MCF 10A (cell line): ENCODE measurements at places on chromosomes 13 and 19.

- DNase-seq: no peak
Observed at GRCh38 chr19:11101057-11101456, 11.8 kb downstream of the LDLR start.

DNA sequence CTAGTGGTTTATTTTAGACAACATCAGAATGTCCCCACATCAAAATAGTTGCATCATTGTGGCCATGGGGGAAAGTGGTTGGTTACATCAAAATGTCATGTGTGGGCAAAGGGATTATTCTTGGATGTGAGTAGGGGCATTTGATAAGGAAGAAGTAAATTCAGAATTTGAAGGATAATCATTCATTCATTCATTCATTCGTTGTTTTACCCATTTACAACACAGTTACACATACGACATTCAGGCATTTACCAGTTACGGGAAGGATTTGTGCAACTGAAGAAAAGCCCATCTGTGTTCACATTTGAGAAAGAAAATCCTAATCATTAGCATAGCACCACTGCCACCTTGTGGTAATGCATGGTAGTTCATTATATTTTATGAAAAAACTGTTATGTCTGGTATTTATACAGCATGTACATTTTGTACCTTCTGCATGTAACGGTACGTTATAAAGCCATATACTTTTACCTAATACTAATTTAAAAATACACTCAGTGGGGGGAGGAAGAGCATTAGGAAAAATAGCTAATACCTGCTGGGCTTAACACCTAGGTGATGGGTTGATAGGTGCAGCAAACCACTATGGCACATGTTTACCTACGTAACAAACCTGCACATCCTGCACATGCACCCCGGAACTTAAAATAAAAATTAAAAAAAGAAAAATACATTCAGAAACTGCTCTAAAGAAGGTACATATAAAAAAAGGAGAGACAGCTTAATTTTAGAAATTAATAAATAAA, 62.1 kb downstream of the DGKH start:
- peak; percentile 82 for DNase-seq

GRCh38 chr13:20411638-20412342, 113.9 kb downstream of the CRYL1 start:
- DNase-seq: no peak

- DNase-seq: no peak
Observed at GRCh38 chr13:40765602-40766001, 5.4 kb downstream of the MRPS31 start.

- no peak for DNase-seq
Observed at GRCh38 chr13:97114651-97115050, 107.5 kb upstream of the MBNL2 start.

GRCh38 chr19:2166741-2167738, 3.3 kb downstream of the DOT1L start:
- peak; percentile 86 for DNase-seq

DNA sequence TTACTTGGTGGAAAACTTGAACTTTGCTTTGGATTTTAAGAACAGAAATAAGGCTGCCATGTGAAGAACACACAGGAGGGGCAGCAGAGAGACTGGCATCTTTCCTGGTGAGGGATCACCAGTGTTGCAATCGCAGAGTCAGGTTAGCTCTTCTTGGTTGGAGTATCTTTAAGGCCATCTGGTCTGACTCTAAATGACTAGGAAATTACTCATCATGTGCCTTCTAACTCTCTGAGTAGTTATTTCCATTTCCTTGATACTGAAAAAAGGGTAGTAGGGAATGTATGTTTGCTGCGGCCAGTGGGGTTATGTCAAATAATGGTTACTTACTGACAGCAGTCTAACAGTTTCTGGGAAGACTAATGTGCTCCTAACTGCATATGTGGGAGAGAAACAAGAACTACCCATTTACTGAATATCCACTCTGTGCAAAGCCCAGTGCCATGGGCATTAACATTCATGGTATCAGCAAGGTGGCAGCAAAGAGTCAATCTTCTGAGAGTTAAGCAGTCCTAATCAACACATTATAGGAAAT, 122.1 kb downstream of the COG6 start:
- peak; percentile 90 for DNase-seq

GRCh38 chr13:93927431-93927830, 552.1 kb downstream of the DCT start:
- no peak for DNase-seq

DNA sequence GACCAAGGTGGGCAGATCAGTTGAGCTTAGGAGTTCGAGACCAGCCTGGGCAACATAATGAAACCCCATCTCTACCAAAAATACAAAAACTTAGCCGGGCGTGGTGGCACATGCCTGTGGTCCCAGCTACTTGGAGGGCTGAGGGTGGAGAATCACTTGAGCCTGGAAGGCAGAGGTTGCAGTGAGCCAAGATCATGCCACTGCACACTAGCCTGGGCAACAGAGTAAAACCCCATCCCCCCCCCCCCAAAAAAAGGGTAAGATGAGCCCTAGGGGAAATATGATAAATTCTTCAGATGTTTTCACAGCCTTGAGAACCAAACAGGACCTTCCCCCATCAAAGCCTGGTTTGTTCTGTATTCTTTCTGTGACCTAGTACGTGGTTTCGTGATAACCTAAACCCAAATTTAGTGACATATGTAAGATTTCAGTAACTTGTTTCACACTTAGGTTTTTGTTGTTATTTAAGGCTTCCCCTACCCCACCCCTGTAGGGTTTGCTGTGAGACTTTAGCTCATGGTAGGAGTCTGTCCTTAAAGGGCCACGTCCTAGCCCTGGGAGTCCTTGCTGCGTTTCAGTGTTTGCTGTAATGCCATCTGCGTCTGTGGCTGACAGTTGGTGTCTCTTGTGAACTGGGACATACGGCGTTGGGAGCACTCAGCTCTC, 49.6 kb downstream of the MYO9B start:
- no peak for DNase-seq

DNA sequence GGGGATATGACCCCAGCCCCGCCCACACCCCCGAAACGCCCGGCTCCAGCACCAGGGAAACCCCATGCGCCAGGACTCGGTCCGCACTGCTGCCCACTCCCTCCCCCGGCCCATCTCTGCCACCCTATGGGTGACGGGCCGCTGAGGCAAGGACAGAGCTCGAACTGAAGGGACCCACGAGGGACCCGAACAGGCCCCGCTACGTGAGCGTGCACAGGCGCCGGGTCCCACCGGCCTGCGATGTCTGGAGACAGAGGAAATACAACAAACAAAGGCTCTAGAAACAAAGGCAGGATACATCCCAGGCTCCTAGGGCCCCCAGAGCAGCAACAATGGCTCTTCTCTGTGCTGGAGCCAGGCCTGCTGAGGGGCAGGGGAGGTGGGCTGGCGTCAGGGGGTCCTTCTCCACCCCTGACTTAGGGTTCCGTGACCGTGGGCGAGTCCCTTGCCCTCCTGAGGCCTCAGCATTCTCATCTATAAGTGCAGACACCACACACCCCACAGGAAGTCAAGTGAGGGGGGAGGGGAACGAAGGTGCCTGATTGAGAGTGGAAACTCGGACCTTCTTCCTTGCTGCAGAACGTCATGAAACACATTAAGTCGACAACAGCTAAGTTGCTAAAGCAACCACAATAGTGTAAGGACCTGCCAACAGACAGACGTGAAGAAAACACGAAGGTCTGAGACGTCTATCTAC, 3.1 kb downstream of the ABHD17A start:
- no peak for DNase-seq

GRCh38 chr19:3788996-3789778, 3.0 kb upstream of the MATK start:
- DNase-seq: no peak

DNA sequence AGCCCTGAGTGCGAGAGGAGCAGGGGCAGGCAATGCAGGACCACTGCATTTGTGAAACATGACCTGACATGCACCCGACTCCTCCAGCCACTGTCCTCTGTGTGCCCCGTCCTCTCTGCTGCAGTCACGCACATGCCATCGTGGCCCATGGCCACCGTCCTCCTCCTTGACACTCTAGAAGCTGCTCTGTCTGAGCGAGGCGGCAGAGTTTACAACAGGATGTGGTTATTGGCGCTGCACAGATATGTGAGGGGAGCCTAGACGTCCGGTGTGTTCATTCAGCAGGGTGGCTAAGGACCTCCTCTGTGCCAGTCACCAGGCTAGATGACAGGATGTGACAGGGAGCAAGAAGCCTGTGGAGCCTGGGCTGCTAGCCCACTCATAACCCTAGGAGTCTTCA, 277.8 kb downstream of the FOXO1 start:
- DNase-seq: no peak

- no peak for DNase-seq
Observed at GRCh38 chr19:54451331-54451871, 2.4 kb downstream of the LENG8 start.

DNA sequence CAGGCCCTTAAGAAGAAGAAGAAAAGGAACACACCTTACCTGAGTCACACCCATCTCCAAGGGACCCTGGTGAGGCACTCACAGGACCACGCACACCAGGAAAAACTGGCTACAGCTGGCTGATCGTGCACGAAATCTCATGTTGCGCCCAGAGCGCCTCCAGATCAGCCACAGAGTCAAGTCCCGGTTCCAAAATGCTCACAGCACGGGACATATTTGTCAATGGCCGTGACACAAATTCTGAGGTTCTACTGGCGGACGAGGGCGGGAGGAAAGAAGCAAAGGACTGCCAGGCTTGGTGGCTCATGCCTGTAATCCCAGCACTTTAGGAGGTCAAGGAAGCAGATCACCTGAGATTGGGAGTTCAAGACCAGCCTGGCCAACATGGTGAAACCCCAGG, 21.5 kb downstream of the SH3GL1 start:
- no peak for DNase-seq

GRCh38 chr13:36151591-36151990, 20.4 kb upstream of the DCLK1 start:
- no peak for DNase-seq

GRCh38 chr13:89568746-89569145, 1778.7 kb upstream of the MIR17HG start:
- no peak for DNase-seq

GRCh38 chr19:54881884-54882283, 7.8 kb downstream of the FCAR start:
- no peak for DNase-seq

DNA sequence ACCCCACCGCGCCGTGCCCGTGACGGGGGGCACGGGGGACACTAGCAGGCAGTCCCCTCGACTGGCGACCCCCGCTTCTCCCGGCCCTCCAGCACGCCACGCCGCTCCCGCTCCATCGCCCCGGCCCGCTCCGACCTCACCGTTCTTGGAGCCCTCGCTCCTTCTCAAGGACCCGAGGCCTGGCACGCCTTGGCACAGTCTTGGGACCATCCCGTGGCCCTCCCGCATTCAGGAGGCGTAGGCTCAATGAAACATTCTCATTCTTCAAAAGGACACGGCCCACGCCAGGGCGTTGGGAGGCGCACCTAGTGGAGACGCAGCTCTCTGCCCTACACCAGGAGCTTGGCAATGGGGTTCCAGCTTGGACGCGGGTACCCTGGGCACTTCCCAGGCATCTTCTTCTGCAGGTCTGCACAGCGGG, 473 bp upstream of the CERS1 start:
- DNase-seq: no peak

DNA sequence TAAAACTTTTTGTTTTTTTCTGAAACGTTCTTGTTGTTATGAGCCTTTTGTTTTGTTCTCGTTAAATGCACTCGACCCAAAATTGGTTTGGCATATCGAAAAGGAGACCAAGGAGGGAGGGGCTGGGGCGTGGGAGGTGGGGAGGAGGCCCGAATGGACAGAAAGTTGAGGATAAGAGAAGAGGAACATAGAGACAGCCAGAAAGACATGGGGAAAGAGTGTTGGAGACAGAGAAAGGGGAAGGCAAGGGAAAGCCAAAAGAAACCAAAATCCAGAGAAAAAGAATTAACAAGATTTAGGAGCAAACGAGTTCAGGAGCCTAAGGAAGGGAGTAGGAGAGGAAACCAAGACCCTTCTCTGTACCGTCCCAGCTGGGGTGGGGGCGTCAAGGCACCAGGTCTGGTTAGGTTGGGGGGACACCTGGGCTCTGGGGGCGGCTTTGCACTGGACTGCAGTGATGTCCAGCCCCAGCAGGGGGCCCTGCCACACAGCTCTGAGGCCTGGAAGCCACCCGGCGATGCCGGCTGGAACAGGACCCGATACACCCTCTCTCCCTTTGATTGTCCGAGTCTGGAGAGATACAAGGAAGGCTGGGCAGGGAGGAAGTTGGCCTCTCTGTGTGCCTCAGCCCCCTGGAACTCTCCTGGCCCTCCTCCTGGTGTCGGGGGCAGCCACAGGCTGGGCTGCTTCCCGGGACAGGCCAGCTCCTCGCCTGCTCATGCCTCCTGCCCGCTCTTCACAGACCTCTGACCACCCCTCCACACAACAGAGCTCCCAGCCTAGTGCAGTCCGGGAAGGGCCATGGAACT, 11.6 kb upstream of the ASF1B start:
- peak; percentile 44 for DNase-seq

DNA sequence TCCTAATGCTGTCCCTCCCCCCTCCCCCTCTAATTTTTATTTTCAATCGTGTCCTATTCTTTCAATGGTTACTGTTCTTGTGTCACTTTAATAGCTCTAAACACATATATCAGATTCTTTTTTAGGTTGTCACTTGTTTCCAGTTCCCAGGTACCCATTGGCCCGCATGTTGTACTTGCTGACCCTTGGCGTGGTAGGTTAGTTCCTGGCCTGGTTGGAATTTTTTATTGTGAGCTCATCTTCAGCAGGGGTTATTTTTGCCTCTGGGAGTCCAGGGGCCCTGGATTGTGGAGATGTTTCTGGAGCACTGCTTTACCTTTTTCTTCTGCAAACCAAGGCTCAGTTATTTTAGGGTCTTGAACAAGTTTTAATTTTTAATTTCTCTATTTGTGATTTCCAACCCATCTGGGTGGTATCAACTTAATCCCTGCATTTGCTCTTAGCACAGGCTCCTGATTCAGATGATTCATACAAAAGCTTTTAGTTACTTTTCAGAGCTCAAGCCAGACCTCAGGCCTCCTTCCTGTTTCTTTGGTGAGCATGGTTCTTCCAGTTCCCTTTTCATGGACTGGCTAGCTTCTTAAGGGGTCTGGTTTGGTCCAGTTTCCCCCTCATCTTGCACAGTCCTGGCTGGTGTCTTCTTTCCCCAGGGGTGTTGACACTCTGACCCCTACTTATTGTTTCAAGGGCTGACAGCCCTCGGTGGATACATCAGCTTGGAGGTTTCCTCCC, 220.5 kb downstream of the TM9SF2 start:
- no peak for DNase-seq

- DNase-seq: no peak
Observed at GRCh38 chr19:54873990-54874389, at the start of gene FCAR. Gene FCAR, plus strand, starts transcription at chr19:54874235. Its CDS starts 55 bp downstream, at chr19:54874290.

- no peak for DNase-seq
Observed at GRCh38 chr13:74869846-74870245, 612.1 kb downstream of the TBC1D4 start.
